ENCODE measurements at places on chromosomes 1 and 21.
A peak's percentile ranks its signal among the peaks of the same experiment; 100 is the strongest.

DNA sequence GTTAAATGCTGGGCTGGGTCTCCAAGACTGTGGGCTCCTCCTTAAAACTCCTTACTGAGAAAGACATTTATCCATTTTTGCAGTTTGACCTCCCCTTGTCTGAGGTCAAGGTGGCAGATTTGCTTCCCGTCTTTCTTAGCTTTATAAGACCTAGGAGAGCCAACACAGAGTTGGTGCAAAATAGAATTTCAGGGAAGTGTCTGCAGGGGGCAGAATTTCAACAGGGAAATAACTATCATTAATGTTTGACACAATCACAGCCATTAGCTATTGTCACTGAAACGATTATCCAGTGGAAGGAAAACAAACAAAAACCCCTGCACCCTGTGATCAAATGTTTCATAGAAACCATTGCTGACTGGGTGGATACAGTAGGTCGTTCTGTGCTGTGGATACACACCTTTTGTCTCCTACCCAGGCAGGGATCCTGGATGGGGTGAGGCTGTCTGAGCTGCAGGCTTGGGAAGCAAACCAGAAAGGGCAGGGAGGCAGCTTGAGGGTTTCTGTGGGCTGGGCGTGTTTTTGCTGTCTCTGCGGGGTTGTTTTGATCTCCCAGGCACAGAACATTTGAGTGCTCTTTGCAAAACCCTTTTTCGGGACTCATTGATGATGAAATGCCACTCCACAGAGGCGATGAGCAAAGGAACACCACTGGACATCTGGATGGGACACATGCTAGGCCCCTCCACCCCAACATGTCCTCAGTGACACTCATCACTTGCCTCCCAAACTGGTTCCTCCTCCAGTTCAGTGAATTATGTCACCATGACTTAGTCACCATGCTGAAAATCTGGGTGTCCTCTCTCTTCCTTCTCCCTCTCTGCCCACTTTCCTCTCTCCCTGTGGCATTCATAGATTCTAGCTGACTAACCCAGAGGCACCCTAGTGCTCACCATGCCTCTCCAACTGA is 94.2 kb upstream of the SERBP1 start:
- DNase-seq = no peak

- DNase-seq = no peak
These were observed 14.1 kb upstream of the STXBP3 start for GRCh38 chr1:108732398-108732797.

DNA sequence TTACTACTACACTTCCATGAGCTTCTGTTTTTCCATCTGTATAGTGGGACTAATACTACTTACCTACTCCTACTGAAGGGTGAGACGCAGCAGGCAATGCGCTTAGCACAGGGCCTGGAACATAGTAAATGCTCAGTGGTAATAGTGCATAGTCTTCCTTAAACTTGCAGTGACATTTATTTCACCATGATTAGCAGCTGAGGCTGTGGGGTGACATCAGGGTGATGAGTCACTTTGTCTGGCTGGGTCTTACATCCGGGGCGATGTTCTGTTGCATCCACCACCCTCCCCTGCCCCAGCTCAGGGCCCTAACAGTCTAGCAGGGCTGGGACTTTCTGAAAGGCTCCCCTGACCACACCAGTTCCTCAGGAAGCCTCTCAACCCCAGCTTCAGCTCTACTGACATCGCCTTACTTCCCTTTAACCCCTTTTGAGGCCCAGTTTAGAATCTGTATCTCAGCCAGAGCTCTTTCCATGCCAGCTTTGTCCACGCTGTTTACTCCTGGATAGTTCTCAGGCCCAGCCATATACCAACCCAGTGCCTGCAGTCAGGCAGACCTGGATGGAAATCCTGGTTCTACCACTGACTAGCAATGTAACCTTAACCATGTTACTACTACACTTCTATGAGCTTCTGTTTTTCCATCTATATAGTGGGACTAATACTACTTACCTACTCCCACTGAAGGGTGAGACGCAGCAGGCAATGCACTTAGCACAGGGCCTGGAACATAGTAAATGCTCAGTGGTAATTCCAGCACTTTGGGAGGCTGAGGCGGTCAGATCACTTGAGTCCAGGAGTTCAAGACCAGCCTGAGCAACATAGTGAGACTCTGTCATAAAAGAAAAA is 66.3 kb downstream of the CD58 start:
- DNase-seq = no peak

DNA sequence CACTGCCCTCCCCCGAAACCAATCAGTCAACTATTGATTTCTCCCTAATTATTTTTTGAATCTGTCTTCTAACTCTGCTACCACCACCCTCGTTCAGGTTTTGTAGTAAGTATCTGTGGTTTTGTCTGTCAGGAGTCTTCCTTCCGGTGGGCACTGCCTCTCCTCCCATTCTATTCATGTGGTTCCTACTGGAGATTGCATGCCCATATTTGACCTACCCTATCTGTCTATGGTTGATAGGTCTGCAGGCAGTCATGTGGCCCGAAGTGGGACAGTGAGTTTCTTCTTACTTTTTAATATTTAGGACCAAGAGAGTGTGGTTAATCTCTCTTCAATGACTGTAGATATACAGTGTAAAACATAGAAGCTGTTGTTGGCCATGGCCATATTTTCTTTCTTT is 17.8 kb upstream of the MAST2 start:
- no peak for DNase-seq

- no peak for DNase-seq
These were observed 1165.1 kb upstream of the NCAM2 start for GRCh38 chr21:19833082-19833481.

DNA sequence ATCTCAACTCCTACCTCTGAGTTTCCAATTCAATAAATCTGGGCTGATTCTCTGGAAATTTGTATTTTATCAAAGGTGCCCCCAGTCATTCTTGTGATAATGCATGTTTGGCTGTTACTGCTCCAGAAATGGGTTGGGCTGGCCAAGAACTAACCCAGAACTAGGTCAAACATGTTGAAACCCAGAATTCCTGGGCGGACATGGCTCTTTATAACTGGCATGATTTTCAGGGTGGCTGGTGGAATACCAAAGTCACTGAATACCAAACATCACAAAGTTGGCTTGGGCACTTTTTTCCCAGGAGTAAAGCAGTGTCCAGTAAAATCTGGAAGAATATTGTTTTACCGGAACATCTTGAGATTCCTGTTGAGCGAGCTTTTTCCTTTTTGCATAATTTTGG is 89.4 kb upstream of the S1PR1 start:
- no peak for DNase-seq

DNA sequence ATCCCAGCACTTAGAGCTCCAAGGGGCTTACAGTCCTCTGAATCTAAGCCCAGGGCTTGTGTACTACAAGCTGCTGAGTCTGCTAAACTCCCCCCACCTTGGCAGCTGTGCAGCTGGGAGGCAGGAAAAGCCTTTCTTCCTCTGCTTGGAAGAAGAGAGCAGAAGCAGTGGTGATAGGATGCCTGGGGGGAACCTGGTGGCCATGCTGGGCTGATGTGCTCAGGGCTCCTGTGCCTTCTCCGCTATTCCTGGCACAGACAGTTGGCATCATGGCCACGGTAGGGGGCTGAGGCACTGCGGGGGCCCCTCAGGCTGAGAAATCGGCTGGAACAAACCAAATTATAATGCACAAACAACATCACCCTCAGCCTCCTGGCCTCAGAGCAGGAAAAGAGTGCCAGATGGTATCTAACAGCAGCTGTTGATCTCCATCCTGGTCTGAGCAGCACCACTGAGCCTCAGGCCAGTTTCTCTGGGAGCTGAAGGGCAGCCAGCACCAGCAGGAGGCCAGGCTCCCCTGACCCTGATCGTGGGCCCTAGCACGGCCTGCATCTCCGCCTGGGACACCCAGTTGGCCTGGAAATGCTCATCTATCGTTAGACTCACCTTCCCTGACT is 35.8 kb downstream of the ECE1 start:
- no peak for DNase-seq

DNA sequence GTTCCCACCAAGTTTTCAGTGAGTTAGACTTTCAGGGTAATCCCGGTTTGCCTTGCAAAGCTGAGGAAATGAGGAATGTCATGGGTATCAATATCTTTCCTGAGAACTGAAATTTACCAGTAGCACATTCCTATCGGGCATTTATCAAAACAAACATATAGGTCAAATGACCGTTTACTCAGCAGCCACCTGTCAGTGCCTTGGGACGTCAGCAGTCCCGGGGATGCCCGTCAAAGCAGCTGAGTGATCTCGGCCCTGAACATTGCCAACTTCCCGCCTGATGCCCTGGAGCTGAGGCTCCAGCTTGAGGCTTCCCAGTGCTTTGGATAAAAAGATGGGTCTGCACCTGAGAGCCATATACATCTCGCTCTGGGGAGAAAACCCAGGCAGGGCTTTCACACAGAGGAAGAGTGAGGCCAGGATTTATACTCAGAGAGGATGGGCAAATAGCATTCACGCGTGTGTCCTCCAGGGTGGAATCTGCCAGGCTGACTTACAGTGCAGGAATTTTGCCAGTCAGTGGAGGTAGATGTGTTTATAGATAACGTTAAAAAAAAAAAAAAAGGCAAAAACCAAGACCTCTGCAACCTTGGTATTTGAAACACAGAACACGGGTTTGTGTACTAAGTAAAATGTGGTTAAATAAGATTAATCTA is 435.7 kb upstream of the VAMP3 start:
- DNase-seq = no peak

GRCh38 chr1:117146575-117147340 is 25.2 kb upstream of the TRIM45 start:
- DNase-seq = peak; percentile 89

GRCh38 chr1:98749152-98749756 is 87.7 kb downstream of the SNX7 start:
- no peak for DNase-seq

DNA sequence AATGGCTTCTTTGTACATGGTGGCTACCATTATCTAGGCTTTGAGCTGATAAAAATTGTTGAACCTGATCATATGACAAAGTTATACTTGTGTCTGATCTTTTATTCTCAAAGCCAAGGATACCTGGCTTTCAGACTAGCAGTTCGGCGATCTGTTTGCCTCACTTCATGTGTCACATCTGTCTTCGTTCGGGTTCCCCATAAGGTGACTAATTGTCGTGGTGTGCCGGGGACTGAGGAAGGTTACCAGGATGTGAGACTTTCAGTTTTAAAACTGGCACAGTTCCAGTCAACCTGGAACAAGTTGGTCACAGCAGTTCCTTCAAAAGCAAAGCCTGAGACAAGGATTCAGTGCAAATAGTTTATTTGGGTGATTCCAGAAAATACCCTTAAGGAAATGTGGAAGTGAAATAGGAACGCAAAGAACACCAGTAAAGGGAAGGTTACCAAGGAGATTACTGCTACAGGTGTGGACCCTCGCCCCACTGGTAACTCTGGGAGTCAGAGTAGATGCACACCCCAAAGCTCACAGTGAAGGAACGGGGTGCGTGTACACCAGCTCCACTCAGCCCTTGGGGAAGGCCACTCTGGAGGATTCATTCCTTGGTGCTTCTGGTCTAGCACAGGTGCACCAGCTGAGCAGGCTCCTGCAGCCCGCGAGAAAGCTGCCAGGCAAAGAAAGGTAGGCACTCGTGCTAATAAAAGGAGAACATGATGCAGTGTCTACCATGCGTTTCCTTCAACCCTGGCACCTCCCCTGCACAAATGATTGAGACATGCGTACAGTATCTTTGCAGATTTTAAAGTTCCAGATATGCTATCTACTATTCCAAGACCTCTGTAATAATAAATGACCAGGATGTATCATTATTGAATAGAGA is 69.0 kb downstream of the VWA5B1 start:
- no peak for DNase-seq

- no peak for DNase-seq
These were observed 971 bp upstream of the RNF2 start for GRCh38 chr1:185044387-185044786.

Data from AG04449 (cell line).